ENCODE measurements at places on chromosomes 6 and 20. TPM values are rescaled to one million over a fixed set of nuclear protein-coding genes. Genes with fewer than 3 reads are reported as not detected.
A peak's percentile ranks its signal among the peaks of the same experiment; 100 is the strongest.

DNA sequence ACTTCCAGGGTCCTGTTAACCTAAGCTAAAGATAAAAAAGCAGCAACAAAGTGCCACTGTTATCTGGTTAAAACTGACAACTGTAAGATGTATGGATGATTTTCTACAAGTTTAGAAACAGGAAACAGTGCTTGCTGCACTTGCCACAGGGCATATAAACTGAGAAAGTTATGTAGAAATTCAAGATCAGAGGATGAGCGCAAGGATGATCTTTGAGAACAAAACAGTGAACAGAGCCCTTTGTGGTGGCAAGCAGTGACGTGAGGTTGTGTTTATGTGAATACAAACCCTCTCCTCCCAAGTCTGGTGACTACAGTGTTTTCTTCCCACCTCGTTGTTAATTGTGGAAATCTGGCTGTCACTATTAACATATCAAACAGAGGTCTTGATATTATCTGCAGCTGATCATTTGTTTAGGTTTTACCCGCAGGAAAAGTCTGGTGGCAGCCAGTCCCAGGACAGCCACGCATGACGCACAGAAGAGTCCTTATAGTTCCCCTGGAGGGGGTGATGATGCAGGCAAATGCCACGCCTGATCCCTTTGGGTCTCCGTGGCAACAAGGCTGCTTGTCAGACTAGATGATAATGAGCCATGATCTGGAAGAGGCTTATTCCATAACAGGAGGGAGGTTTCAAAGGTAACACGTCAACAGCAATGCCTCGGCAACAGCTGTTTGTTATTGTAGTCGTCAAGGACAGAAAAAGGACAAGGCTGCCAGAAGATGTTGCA lies 43.1 kb upstream of the TNFAIP3 start:
- peak; percentile 92 for DNase-seq

DNA sequence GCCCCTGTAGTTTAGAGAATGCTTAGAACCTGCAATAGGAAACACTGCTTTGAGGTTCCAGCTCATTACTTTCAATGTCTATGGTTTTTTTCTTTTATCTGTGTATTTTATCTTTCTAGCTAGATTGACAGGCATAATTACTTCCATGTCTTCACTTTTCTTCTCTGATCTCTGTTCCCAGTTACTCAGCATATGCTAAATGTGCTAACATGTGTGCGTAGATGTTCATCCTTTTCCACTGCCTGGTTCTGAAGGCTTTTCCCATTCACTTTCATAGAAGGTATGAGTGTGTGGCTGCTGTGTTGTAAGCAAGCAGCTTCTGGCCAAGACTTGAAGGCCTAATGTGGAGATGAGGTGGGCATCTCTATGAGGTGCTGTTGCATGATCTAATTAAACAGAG lies 38.9 kb downstream of the FAXC start:
- no peak for DNase-seq

LY86 gene
- 1.6 TPM for total RNA-seq

PRSS35 gene
- total RNA-seq: 0.13 TPM

ZKSCAN3 gene
- 6.7 TPM for total RNA-seq

DNA sequence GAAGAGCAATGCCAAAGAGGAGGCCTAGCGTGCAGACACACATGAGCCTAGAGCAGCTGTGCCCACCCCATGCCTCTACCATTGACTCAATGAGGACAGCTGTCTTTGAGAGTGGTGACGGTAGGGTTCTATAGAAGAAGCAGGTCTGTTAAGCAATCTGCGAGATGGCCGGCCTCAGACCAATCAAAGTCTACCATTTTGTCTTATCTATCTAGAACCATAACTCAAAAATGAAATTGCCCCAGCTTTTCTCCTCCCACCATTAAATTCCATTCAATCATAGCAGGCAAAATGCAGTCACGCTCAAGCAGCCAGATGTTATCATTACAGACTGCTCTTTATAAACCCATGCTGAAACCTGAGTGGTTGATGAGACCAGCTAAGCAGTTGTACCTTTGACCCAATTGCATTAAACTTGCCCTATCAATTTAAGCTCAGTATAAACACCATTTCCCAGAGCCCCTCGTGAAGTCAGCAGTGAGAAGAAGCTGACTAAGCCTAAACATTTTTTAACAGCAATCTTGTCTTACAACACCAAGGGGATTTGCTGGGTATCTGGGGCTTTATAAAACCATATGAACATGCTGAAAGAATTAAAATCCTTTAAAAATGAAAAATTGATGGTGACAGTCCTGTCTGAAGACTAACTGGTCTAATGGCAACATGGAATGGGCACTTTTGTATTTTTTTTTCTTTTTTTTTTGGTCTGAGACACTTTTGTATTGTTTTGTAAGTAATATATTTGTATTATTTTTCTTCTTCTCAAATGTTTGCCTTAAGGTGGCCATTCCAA lies 57.5 kb downstream of the FOXC1 start:
- no peak for DNase-seq

DNA sequence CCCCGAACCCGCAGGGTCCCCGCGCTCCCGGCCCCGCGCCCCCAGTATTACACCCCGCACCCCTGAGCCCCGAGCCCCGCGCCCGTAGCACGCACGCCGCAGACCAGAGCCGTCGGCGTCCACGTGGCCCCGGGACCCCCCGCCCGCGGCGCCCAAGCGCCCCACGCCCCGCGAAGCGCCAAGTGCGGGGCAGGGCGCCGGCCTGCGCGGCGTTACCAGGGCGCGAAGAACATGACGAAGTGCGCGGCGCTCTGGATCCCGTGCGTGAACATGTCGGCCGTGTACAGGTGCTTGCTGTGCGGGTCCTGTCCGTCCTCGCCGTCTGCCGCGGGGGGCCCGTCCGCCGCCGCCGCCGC lies 312 bp downstream of the TXNDC5 start:
- DNase-seq: no peak

DNA sequence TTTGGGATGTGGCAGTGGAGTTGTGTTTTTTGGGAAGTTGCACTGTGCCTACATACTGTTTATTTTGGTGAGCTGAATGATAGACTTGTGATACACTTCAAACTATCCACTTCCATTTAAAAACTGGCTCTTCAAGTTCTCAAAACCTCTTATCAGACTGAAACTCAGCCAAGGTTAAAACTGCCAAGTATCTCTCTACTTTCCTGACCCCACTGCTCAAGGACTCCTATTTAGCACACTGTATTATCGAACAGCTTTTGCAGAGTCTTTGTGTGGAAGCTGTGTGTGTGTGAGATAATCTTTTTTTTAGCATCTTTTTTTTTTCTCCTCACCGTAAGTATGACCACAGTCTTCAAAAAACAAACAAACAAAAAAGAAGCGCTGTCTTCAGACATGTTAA lies 21.1 kb downstream of the STX11 start:
- no peak for DNase-seq

DNA sequence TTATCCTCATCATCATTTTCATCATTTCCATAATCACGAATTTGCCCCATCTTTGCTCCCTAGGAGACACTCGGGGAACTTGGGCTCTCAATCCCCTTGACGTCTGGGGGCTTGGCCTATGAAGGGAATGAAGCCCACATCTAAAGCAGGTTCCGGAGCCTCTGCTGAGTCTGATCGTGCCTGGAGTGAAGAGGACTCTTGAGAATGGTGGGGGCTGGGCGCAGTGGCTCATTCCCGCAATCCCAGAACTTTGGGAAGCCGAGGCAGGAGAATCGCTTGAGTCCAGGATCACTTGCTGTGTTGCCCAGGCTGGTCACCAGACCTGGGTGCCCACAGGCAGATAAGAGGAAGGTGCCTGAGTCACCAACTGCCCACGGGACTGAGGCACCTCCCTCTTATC lies 114.5 kb downstream of the SYCP2 start:
- DNase-seq: peak; percentile 74

OSTM1 gene
- 134 TPM for total RNA-seq

EYA4 gene
- 0.13 TPM for total RNA-seq

DNA sequence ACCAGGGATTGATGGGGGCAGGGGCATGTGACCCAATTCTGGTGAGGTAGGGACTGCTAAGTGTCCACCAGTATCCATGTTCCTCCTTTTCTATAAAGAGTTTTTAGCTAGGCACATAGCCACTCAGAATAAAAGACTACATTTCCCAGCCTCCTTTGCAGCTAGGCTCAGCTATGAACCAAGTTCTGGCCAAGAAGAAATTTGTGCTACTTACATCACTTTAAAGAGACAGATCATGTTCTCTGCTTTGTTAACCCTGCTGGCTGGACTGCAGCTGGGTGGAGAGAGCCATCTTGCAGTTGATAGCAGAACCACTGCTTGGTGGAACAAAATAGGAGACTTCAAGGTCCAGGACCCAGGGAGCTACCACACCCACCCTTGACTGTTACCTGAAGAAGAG lies 5.3 kb upstream of the CCM2L start:
- no peak for DNase-seq

GRCh38 chr6:70599187-70599586 lies 32.5 kb downstream of the SDHAF4 start:
- DNase-seq: no peak

DNA sequence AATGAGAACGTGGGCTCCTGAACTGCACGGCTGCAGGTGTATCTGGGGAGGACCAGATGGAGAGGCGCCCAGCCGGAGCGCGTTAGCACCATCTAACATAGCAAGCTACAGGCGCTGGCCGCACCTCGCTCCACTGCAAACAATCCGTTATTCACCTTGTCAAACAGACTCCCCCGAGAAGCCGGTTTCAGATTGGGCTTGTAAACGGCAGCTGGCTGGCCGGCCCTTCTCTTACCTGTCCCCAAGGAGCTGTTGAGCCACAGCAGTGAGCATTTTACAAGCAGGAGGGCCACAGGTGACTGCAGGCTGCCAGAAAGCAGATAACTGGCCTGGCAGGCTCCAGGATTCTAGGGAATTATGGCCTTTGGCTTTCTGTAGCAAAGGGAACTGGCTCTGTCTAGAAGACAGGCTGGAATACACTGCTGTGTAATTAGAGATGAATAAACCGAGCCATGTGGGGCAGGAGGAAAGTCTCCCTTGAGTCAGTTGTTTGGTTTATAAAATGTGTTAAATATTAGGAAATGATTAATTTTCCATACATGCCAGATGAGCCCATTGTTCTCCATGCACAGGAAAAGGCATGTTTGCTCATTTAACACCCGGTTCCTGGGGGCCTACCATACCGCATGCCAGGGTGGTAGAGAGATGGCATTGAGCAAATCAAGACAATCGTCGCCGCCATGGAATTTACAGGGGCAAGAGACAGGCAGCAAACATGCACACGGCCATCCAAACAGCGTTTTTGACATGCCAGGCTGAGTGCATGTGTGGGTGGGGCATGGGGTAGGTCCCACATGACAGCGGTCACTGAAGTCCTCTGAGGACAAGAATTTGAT lies 159.3 kb downstream of the NFATC2 start:
- no peak for DNase-seq

GRCh38 chr20:43751167-43752050 lies 24.6 kb upstream of the GTSF1L start:
- DNase-seq: no peak

TIAM2 gene
- 8.2 TPM for total RNA-seq

DNA sequence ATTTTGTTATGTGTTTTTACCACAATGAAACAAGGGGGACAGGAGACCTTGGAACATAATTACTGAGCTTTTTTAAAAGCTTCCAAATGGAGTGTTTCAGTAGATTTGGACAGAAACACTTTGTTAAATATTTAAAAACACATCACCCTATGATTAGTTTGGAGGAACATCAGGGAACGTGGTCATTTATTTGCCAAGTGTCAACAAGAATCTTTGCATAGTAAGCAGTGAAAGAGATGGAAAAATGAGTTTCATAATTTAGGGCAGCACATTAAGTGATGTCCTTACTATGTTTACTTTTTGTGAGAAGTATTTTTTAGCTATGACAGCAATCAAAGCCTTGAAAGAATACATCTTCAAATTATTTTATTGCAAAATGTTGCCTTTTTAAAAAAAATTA lies 82.6 kb downstream of the PROKR2 start:
- DNase-seq: no peak

- DNase-seq: no peak
These were observed 8.1 kb upstream of the TSPYL1 start for GRCh38 chr6:116287689-116288282.
